ENCODE measurements at places on chromosomes 5 and 9.

DNA sequence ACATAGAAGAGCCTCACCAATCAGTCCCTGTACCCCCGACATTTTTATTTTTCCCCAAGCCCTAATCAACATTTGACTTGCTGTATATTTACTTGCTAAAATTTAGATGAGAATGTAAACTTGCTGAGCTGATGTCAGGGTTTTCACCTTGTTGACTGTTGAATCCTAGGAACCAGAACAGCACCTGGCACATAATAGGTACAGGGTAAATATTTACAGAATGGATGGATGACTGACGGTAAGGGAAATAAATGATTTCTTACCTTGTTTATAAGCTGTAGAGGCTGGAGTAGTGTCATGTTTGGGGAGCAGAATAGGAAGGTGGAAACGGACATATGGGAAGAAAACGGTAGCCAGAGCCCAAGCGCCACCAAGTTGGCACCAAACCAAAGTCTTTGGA is 107.0 kb upstream of the NUDT12 start:
- no peak for DNase-seq

GRCh38 chr5:14178671-14179211 is 35.6 kb downstream of the TRIO start:
- DNase-seq: no peak

DNA sequence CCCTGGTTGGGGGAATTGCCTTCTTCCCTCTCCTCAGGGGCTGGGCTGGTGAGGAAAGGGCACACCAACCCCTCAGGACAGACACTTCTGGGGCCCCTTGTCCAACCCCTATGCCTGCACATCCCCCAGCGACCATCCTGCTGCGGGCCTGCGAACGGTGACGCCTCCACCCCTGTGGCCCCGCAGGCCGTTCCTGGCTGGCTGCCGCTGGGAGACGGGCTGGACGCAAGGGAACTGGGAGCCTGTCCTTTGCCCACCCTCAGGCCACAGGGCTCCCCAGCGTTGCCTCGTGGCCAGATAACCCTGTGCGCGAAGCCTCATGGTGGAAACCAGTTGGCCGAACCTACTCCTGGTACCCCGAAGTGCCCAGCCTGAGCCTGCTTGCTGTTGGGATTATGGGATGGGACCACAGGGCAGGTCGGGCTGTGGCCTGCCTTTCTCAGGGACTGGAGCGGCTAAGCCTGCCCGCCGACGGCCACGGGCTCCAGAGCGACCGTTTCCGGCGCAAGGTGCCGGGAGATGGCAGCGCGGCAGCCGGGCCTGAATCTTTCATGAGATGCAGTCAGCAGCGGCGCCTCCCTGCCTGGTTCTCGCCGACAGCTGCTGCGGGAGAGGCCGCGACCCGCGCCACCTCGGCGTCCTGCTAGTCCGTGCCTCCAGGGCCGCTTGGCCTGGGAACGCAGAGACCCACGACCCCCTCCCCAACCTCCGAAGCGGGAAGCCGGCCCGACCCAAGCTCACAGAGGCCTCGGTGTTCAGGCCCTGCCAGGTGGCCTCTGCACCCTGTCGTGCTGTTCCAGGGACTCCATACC is 6.5 kb upstream of the PITX1 start:
- DNase-seq: no peak

DNA sequence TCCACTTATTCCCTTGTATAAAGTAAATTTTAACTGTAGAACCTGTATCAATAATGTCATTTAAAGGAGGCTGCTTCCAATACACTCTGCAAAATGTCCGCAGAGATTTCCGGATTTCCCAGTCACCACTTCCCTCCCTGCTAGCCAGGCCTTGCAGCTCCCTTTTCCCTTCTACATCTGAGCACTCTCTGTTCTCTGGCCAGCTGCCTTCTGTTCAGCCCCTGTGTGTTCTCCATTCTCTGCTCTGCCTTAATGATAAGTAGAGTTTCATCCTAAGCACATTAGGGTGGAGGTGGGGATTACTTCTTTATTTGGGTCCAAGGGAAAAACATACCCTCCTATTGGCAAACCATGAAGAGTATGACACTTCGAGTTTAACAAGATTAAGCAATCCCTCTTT is 719.6 kb upstream of the WWC1 start:
- no peak for DNase-seq
